ENCODE measurements at places on chromosomes 16 and 17.

DNA sequence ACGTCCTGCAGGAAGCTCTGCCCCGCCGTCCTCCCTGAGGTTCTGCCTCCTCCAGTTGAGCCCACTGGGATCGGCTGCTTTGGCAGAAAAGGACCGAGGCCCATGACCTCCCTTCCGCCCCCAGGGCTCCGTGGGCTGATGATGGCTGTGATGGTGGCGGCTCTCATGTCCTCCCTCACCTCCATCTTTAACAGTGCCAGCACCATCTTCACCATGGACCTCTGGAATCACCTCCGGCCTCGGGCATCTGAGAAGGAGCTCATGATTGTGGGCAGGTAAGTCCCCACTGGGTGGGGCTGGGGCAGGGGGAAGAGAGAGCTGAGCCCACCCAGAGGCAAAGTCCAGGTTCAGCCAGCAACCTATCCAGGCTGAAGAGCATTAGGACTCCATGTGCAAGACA is 61.1 kb downstream of the SLC5A11 start:
- no peak for DNase-seq

DNA sequence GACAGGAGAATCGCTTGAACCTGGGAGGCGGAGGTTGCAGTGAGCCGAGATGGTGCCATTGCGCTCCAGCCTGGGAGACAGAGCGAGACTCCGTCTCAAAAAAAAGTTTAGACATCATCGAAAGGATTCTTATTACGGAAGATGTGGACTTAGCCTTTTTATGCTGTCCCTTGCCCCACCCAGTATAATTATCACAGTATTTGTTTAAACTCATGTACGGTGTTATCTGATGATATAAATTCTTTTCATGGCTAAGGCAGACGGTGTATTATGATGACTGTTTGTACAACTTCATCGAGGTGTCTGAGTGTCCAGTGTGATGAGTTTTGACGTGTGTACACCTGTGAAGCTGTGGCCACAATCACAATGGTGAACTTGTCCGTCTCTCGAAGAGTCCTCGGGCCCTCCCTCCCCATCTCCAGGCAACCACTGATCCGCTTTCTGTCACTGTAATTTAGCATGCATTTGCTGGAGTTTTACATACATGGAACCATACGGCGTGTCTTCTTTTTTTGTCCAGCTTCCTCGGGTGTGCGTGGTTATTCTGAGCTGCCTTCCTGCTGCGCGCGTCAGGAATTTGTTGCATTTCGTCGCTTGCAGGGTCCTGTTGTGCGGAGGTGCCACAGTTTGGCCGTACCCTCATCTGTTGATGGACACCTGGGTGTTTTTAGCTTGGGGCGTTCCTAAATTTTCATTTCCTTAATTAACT is 26.2 kb downstream of the BAIAP2 start:
- DNase-seq = no peak

DNA sequence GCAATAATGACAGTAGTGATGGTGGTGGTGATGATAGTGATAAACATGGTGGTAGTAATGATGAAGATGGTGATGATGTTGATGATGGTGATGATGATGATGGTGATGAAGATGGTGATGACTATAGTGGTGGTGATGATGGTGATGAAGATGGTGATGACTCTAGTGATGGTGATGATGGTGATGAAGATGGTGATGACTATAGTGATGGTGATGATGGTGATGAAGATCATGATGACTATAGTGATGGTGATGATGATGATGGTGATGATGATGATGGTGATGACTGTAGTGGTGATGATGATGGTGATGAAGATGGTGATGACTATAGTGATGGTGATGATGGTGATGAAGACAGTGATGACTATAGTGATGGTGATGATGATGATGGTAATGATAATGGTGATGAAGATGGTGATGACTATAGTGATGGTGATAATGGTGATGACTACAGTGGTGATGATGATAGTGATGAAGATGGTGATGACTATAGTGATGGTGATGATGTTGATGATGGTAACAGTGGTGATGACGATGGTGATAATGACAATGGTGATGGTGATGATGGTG is 35.6 kb downstream of the DYNLRB2 start:
- DNase-seq = no peak

DNA sequence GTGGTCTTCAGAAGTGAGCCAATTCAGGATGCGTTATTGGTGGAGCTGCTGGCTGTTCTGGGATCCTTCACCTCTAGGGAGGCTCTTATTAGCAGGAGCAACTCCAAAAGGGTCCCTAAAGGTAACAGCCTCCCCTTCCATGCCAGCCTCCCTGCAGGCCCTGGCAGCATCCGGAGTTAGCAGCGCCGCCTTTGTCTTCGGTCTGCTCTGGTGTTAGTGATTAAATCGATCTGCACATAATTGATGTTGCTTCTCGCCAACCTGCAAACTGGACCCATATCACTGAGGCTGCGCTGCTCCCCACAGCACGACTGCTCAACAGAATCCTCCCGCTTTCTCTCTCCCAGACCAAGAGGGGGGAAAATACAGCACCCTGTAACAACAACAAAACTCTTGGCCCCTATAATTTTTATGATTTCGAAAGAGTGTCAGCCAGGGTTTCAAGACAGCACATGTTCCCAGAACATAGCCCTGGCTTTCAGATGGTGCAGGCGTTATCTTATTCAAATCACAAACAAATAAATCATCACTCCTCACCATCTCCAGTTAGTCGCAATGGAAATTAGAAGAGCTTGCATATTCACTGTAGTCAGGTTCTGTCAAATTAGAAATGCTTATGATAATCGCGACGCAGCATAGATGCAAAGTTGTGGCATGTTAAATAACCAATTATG is 76.0 kb downstream of the IRX3 start:
- DNase-seq = peak; percentile 27

- DNase-seq = peak; percentile 20
Measured at GRCh38 chr16:71883168-71883848, 674 bp downstream of the ZNF821 start.

DNA sequence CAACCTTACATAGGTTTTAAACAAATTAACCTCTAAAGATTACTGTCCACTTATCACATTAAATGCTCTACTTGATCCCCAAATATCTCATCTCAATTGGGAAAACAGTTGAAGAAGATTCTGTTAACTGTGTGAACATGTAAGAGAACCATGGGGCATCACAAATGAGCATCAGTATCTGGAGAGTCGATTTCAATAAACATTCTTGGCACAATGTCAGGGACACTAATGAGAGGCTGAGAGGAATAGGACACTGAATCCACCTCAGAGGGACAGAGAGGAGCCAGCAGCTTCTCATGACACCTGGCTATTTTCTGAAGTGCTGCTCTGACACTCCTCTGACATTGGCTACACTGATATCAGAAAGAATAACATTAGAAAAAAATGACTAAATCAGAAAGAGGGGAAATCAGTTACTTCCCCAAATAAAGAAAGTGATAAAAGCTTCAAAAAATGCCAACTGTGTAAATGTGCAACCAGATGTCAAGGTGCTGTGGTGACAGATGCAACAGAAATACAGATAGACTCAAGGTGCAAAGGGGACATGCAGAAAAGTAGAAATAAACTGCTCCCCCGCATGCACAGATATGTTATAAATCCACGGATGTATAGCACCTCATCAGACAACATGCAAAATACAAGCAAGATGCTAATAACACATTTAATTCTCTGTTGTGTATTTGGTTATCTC is 67.4 kb downstream of the SNX11 start:
- no peak for DNase-seq

GRCh38 chr16:55341681-55342080 is 17.7 kb downstream of the IRX6 start:
- DNase-seq = no peak

DNA sequence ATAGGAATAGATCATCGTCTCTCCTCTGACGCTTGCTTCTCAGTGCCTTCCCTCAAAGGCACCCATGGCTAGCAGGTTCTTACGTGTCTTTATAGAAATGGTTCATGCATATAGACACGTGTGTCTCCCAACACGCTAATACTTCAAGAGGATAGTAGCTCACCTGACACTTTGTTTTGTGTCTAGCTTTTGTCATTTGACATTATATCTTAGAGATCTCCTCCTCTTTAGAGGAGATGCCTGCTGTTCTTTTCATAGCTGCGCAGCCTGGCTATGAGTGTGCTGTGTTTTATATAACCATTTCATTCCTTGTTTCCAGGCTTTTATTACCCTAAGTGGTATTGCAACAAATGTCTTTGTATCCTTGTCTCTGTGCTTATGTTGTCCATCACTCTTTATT is 411.7 kb downstream of the CPPED1 start:
- DNase-seq = no peak

- DNase-seq = peak; percentile 16
Measured at GRCh38 chr17:56203430-56203829, 50.2 kb downstream of the ANKFN1 start.

DNA sequence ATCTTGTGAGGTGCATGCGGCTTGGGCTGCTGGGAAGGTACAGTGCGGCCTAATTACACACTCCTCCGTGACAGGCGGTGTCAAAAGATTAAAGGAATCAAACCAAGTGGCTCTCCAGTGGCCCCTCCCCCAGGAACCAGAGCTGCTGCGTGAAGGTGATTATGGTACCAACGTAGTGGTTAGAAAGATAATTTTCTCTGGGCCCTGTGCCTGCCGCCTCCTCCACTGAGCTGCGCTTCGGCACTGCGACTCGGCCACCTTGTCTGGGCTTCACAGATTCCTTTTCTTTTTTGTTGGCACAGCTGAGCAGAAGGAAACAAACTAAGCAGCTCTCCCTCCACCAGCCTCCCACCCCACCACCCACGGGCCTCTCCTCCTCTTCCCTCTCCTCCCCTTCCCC is 113.2 kb upstream of the SDK2 start:
- no peak for DNase-seq

DNA sequence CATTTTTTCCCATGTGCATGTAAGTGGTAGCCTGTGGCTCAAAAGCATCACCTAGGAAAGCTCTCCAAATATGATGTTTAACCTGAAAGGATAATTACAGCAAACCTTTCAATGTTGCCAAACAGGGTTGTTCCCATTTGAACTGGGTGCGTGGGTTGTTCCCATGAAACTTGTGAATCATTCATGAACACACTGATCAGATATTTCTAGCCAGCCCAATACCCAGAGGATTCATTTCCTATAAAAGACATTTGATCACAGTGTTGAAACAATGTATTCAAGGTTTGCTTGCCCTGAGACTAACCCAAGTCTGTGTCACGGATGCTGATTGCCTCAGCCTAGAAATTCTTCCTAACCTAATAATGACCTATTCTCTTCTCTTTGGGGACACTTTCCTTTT is 12.9 kb downstream of the KRT39 start:
- DNase-seq = no peak

DNA sequence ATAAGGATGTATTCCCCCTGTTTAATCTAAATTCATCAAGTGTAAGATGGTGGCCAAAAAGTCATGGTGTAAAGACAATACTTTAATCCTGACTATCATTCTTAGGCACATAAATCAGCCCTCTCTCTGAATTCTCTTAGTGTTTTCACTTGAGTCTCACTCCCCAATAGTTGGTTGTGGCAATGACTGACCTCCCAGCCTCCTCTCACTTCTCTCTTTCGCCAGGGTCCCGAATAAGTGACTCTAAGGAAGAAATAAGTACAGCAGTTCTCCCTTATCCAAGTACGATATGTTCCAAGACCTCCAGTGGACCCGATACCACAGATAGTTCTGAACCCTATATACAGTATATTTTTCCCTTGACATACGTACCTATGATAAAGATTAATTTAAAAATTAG is 335.3 kb downstream of the MAF start:
- DNase-seq = no peak

DNA sequence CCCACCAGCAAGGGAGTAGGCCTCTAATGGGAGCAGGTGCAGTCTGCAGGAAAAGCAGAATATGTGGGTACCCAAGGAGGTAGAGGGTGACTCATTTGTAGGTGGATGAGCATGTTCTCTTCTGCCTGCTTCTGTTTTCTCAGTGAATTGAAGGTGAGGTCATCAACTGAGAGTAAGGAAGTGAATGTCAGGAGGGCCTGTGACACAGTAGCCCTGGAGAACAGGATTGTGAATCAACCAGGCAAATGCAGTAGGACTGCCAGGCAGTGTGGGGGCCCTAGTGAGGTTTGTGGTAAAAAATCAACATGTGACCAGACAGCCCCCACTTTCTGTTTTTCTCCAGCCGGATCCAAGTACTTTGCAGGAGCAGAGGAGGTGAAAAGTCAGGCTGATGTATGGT is 150.5 kb upstream of the SOX9 start:
- DNase-seq = no peak

DNA sequence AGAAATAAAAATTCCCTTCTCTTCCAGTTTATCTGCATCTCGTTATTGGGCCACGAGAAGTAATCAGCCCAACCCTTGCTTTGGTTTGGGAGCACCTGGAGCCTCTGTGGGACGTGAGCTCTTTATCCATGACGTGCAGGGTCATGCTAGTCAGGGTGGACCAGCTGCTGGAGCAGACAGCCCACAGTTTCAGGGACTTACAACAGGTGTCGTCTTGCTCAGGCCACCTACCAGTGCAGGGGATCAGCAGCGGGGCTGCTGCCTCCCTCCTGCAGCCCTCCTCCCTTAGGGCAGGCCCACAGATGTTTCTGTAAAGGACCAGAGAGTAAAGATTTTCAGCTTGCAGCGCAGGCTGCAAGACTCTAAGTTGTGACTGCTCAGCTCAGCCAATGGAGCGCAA is 16.9 kb downstream of the ADAD2 start:
- no peak for DNase-seq

- DNase-seq = no peak
Measured at GRCh38 chr17:28086519-28086918, 44.0 kb downstream of the NLK start.

DNA sequence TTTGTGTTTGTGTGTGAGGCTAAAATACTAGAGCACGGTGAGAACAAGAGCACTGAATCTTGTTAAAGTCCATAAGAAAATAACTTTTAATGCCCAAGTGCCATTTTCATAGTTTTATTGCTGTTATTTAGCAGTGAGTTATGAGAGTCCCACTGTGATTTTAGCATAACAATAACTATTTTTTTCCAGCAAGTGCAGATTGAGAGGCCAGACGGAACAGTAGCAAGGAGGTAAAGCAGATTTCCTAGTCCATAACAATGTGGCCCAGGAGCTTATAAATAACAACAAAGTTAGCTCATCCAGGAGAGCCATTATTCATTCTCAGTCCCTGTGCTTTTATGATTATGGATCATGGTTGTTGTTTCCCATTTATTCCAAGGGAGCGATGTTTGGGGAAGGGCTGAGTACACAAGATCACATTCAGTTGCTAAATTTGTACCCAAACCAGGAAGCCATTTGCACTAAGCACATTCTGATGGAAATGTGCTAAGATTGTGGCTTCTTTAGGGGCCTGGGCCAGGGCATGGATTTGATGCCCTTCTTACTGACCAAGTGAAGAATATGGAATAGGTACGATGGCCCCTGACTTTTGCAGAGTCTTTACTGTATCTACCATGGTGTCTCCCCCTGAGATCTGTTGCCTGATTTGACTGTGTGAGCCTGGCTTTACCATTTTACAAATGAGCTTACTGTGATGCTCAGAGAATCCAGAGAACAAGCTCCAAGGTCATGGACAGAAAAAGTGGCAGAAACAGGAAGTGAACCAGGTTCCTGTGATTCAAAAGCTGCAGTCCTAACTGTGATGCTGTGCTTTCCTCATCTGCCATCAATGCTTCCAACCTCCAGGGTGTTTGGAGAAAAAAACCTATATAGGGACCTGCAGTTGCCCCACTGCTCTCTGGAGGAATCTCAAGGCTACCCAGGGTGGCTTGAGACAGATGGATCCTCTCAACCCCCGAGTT is 204.7 kb upstream of the HSBP1 start:
- DNase-seq = no peak

Measured in NB4 (cell line).